ENCODE measurements at places on chromosomes 1 and 21.

DNA sequence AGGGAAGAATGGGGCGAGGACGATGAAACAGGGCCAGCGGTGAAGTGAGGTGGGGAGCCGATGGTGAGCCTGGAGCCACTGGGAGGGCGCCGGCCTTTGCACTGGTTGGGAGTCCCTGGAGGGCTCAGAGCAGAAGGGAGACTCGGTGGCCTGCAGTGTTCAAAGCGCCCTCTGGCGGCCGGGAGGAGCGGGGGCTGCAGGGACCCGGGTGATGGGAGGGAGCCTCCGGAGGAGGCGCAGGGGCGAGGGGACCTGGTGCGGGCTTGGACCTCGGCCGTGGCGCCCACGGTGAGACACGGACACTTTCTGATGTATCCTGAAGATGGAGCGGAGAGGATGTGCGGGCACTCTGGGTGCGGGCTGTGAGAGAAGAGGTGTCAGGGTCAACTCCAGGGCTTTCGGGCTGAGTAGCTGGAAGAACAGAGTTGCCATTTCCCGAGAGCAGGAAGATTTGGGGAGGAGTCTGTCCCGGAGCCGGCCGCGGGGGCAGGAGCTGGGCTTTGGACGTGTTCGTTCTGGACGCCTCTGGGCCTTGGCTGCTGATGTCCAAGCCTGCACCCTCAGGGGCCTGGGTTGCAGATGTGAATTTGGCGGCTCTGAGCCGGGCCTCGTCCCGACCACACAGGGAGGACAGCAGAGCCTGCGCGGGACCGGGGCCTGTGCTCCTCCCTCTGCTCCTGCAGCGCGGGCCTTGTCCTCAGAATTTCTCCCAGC lies 29.7 kb downstream of the HEYL start:
- DNase-seq = peak; percentile 64

GRCh38 chr1:206880314-206880713 lies 14.9 kb downstream of the IL20 start:
- no peak for DNase-seq

- DNase-seq = no peak
These were observed 175.3 kb downstream of the RWDD3 start for GRCh38 chr1:95409276-95409675.

- no peak for DNase-seq
These were observed 471.6 kb upstream of the ADGRL4 start for GRCh38 chr1:79478160-79478559.

GRCh38 chr21:44528634-44528995 lies 11.4 kb downstream of the KRTAP10-1 start:
- peak; percentile 3 for DNase-seq
